Stimulated activated CD8-positive, alpha-beta memory T cell treated with anti-CD3 and anti-CD28 coated beads, Interleukin-7, amount 100 ng/mL, for 24 hours (primary cell): ENCODE measurements at places on chromosomes 2 and 18.
A peak's percentile ranks its signal among the peaks of the same experiment; 100 is the strongest.

- no peak for DNase-seq
Observed at GRCh38 chr2:216520112-216520511, 21.5 kb downstream of the RPL37A start.

DNA sequence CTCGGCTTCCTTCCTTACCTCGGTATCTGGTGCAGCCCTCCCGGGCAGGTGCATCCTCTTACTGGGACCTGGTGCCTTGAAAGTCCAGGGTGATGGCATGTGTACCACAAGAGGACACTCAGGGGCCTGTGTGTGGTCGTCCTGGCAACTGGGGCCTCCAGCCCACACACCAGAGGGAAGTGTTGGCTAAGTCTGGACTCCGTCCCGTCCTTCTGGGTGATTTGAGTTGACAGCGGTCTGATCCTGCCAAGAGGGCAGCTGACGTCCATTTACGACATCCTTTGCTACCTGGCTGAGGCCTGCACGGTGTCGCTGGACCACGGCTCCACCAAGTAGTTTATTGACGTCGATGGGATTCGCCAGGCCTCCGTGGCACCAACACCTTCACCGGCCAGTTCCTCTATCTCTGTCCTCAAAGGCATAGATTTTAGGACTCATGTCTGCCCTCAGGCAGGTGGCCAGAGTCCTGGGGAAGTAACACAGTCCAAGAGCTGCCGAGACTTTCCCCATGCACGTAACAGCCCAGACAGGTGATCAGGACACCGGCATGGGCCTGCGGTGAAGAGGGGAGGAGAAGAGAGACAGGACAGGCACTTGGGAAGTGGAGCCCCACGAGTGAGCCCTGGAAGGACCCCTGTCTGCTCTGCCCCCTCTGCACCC is 186.0 kb upstream of the HDAC4 start:
- no peak for DNase-seq

DNA sequence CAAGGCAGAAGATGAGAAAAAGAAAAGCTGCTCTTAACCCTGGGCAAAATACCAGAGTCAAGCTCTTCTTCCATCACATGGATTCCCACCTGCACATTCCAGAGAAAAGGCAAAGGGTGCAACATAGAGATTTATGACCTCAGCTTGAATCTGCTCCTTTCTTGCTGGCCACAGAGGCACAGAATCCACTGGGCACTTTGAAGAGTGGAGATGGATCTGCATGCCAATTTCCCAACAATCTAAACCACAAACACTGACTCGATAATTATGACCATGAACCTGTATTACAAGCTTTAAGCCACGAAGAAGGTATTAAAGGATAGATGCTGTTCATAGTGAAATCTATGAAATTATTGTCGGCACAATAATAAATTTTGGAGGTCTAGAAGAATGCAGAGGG is 237.3 kb downstream of the PID1 start:
- DNase-seq: no peak

DNA sequence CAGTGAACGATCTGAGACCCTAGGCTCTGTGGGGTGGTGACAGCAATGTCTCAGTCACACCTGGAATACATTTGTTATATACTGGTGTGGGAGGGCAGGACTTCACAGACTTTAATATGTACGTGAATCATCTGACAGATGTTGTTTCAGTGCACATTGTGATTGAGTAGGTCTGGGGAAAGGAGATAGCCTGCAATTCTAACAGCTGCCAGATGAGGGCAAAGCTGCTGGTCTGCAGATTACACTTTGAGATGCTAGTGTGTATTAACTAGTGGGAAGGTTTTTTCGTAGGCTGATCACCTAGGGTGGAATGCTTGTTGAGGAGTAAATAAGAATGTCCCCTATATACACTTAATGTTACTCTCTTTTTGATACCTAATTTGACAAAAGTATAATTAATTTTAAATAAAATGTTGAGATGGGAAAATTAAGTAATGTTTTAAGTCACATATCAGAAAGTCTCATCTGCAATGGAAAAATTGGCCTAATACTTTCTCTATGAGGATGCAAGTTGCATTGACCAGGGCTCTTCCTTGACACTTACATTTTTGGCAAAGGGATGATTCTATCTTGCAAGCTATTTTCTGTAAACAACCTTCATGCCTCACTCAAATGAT is 496.9 kb upstream of the HNMT start:
- DNase-seq: no peak

- DNase-seq: peak; percentile 16
Observed at GRCh38 chr2:230160112-230160660, 59.6 kb downstream of the SP110 start.

DNA sequence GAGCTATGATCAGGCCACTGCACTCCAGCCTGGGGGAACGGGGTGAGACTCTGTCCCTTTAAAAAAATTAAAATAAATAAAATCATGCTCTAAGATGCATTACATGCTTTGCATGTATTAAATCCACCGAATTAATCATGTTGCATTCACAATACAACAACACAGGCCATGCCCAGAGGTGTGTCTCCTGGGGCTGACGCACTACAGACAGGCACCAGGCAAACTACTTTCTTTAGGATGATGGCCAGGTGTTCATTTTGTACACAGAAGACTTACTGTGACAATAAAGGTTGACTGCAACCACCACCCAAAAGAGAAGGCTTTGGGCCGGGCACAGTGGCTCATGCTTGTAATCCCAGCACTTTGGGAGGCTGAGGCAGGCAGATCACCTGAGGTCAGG is 226.8 kb upstream of the PXDN start:
- DNase-seq: no peak

DNA sequence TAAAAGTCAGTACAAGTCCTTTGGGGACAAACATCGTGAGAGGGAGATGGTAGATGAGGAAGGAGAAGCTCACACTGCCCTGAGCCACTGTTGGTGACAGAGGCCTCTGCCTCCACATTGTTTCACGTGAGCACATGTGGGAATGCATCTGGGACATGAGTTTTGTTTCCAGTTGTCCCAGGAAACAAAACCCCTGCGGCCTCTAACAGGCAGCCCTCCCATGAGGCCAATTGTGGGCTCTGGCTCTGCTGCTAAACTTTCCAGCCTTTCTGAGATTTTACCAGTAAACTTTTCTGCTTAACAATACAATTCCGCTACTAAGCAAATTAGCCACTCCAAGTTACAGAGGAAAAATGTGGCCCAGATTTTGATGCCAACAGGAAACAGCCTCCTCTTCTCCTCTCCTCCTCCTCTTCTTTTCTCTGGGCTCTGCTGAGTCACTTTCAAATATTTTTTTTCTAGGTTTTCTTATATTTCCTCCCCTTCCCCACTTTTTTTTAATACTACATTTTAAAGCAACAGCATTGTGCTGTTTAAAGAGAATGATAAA is 23.4 kb upstream of the LRRC30 start:
- DNase-seq: no peak

DNA sequence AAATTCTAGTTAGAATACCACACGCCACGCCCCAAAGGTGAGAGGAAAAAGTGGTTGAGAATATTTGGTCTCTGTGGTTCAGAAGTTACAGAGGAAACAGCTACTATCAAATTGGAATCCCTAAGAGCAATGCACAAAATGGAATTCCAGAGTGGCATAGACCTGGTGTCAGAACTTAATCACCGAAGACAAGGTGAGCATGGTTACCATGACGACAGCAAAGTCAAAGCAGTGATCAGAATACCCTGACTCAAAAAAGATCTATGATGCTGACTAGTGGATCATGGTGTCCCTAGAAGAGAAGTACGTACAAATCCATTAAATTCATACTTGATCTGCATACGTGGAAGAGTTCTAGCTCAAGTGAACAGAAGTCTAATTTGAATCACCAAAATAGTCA is 14.5 kb downstream of the LRRTM4 start:
- DNase-seq: no peak

DNA sequence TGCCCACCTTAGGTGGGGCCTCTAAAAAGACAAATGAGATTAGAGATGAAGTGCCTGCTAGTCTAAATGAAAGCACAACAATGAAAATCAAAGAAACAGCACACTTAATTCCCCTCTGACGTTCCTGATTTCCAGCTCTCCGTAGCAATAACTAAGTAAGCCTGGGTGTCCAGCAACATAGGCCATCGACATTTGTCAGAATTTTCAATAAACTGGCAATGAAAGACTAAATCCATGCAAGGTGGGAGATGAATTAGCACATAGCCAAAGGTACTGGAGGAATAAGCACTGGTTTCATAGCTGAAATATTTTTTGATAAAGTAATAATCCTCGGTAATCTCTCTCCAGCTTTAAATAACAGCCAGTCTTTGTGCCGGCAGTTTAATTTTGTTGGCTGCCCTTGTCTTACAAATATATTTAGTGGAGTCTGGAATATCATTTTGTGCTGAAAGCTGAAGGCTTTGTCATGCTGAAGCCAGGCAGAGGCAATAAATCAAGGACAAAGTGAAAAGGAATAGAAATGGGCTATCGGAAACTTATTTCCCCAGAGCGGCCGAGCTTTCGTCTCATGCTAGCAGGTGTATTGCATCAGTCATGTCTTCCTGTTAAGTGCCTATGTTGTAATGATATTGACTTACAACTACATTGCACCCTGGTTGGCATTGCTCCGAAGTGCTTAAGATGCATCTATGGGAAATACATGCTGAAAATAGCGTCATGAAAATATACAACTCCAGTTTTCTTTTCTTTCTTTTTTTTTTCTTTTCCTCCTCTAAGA is 790.1 kb downstream of the CNTNAP5 start:
- DNase-seq: no peak

GRCh38 chr2:45171136-45171501 is 161.9 kb upstream of the SIX2 start:
- no peak for DNase-seq

GRCh38 chr2:70850925-70851324 is 15.3 kb upstream of the CD207 start:
- DNase-seq: no peak

DNA sequence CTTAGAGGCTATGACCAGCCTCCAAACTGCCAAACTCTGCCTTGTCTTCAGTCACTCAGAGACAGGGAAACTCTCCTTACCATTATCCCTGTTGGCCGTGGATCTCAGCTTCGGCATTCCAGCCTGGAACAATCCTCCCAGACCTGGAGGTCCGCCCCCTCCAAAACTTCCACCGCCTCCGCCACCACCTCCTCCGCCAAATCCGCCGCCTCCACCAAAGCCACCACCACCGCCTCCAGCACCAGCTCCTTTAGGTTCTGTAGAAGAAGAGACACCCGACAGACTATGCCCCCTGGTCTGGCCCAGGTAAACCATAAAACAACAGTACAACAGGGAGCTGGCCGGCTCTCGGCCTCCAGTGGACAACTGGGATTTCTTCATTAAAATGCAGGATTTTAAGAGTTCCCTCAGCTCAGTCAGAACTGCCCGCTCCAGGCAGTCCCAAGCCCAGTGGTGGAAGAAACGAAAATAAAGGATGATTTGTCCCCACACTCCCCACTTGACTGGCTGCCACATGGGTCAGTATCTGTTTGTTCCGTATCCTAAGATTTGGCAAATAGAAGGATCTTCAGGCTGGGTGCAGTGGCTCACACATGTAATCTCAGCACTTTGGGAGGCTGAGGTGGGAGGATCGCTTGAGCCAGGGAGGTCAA is 22.4 kb downstream of the WIPF1 start:
- DNase-seq: no peak

DNA sequence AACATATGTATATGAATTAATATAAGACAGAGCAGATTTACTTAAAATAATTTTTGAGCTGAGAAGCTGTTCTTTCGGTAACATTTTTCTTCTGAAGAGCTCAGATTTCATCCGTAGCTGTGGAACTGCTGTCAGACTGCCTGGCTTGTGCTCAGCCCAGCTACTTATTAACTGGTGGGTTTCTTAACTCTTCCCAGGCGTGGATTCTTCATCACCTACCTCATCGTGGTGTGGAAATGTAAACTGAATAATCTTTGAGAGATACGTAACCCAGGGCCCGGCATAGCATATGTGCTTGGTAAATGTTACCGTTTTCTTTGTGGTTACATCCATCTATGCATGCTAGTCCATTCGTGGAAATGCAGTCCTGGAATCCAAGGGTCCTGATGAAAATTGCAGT is 145.0 kb downstream of the MCFD2 start:
- DNase-seq: no peak

DNA sequence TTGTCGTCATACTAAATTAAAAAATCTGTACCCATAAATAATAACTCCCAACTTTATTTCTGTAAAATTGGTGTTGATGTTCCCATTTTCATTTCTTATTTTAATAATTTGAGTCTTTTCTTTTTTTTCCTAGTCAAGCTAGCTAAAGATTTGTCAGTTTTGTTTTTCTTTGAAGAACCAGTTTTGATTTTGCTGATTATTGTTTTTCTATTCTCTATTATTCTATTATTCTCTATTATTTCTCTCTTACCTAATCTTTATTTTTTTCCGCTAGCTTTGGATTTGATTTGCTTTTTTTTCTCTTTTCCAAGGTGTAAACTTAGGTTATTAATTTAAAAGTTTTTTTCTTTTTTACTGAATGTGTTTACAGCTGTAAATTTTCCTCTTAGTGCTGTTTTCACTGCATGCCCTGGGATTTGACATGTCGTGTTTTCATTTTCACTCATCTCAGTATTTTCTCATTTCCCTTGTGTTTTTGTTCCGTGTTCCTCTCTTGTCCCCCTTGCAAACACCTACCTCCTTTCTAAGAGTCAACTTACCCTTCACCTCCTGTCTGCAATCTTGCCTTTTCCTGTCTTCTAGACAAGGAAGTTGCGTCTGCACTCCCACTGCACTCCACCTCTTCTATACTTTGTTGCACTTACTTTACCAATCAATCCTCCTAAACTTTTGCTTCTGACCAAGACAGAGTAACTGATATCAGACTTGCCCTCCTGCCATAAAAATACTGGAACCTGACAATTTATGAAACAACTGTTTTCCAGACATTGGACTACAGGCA is 18.8 kb downstream of the PSMG2 start:
- no peak for DNase-seq

- no peak for DNase-seq
Observed at GRCh38 chr2:137172162-137172561, 406.8 kb downstream of the THSD7B start.

GRCh38 chr2:206198677-206199076 is 39.0 kb downstream of the EEF1B2 start:
- DNase-seq: no peak

GRCh38 chr18:48763719-48764100 is 187.1 kb downstream of the SMAD7 start:
- DNase-seq: no peak

GRCh38 chr2:168165397-168165796 is 82.0 kb downstream of the STK39 start:
- no peak for DNase-seq

GRCh38 chr18:63234841-63235240 is 84.7 kb downstream of the BCL2 start:
- no peak for DNase-seq

GRCh38 chr2:136065907-136066306 is 52.0 kb downstream of the CXCR4 start:
- no peak for DNase-seq

GRCh38 chr18:75863696-75864095 is 436.2 kb upstream of the SMIM21 start:
- no peak for DNase-seq
